Motor neuron (in vitro differentiated cells): ENCODE measurements at places on chromosomes 5 and 9.

DNA sequence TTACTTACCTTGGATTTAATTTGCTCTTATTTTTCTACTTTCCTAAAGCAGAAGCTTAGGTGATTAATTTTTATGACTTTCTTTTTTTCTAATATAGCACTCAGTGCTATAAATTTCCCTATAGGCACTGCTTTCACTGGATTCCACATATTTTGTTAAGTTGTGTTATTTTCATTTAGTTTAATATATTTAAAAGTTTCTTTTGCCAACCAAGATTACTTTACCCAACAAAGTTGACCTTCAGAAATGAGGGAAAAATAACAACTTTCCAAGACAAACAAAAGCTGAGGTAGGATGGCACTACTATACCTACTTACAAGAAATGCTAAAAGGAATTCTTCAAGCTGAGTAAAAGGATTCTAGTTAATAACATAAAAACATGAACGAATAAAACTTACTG lies 8.8 kb upstream of the IFNB1 start:
- ATAC-seq = no peak

GRCh38 chr9:114202849-114203248 lies 47.5 kb downstream of the COL27A1 start:
- ATAC-seq = no peak

DNA sequence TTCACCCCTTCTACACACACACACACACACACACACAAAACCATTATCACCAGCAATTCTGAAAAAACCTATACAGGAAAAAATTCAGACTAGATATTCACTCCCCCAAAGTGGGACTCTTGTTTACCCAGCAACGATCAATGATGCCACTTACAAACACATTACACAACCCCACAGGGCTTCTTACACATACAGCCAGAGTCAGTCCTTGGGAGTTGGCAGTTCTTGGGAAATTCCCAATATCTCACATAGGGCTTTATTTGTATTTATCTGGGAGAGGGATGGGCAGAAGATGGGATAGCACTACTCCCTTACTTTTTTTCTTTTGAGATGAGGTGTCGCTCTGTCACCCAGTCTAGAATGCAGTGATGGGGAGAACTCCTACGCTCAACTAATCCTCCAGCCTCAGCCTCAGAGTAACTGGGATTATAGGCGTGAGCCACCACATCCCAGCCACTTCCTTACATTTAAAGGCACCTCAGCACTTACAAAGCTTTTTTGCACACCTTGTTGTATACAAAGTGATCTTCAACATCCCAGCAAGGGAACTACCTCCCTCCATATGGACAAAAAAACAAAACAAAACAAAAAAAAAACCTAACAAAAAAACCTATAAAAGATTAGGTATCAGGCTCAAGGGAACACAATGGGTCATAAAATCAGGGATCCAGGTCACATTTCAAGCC lies 168.4 kb downstream of the TSSK1B start:
- ATAC-seq = no peak

GRCh38 chr5:175859916-175860315 lies 11.5 kb upstream of the CPLX2 start:
- no peak for ATAC-seq

DNA sequence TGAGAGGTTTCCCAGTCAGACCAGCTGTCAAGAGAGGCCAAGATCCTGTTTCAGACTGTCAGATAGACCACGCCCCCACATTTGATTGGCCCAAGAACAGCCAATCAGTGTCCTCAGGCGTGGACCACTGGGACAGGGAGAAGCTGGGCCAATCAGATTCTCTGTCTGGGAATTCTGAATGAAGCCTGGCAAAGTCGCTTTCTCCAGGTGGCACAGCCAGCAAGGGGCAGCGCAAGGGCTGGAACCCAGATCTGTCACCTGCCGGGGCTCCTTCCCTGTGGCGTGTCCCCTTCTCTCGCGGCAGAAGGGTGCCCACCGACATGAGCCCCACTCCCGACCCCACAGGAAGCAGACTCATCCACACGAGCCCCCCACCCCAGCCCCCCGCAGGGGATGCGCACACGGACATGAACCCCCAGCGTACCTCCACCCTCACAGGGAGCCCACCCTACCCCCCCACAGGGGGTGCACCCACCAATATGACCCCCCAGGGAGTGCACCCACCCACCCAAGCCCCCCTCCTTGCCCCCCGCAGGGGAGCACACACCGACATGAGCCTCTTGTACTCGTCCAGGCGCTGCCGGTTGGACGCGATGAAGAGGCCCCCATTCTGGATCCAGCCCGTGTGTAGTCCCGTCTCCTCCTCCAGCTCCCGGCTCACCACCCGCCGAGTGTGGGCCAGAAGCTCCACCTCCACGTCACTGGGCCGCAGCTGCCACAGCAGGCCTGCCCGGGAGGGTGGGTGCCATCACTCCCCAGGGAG lies 6.1 kb downstream of the SARDH start:
- ATAC-seq = no peak

DNA sequence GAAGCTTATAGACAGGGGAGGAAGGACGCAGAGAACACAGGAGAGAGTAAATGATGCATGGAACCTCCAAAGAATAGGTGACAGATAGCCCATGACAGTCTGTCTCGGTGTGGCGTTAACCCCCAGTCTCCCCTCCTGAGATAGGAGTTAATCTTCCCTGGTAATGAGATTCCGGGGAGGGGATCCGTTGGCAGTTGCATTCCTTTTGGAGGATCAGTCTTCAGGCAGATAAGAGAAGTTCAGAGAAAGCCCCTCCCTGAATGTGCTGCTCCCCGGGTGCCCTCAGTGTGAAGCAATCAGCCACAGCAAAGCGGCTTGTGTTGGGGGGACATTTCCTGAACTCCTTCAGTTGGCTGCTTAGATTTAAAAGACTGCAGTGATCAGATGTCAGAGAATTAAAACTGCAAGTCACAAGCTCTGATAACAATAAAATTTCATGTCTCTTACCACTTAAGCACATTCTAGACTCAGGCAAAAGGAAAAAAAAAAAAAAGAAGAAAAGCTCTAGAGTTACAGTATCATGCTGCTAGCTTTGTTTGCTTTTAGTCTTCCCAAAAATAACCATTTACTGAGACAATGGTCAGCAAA lies 121.1 kb downstream of the EGFLAM start:
- no peak for ATAC-seq

DNA sequence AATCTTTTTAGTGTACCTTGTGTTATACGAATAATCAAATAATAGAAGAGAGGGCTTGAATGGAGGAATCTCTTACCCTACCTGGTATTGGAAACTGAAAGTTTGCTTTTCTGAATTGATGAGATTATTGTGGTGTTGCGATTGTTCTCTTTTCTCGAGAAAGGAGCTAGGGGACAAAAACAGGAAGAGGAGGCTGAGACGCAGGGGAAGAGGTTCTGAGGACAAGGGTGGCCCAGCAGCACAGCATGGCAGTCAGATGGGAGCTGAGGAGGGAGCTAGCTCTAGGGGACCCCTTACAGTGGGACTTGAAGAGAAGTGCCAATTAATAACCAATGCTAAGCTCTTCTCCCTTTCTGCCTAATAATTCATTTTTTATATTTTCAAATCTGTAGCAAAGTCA lies 183.3 kb upstream of the DMAC1 start:
- no peak for ATAC-seq

DNA sequence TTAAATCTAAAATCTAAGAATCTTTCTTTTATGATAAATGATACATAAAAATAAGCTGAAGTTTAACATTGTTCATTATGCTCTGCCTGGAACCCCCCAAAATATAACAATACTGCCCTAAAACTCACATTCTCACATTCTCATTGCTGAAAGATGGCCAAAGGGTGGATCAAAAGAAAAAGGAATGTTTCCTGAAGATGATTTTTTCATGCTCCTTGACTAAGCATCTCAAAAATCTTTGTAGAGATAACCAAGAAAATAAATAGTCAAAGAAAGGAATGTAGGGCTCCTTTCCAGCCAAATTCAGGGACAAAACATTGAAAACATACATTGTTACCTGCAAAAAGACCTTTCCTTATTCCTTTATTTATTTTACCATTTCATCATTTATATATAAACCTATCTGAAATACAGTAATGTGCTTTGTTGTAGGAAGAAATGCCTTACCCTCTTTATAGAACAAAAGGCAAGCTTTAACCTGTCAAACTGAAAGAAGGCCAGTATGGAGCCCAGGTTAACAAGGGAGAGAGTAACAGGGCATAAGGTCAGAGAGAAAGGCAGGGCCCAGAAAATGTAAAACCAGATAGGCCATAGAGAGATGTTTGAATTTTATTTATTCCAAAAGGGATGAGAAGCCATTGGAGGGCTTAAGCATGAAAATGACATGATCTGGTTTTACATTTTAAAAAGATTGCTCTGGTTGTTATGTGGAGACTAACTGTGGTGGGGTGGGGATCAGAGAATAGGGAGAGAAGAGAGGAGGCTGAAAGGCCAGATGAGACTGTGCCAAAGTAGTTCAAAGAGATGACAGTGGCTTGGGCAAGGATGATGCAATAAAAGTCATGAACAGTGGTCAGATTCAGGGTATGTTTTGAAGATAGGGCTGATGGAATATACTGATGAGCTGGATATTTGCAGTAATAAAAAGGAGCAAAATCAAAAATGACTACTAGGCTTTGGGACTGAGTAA lies 37.3 kb upstream of the CDK5RAP2 start:
- no peak for ATAC-seq

- no peak for ATAC-seq
Measured at GRCh38 chr5:139744471-139745131, 51.0 kb upstream of the PSD2 start.

DNA sequence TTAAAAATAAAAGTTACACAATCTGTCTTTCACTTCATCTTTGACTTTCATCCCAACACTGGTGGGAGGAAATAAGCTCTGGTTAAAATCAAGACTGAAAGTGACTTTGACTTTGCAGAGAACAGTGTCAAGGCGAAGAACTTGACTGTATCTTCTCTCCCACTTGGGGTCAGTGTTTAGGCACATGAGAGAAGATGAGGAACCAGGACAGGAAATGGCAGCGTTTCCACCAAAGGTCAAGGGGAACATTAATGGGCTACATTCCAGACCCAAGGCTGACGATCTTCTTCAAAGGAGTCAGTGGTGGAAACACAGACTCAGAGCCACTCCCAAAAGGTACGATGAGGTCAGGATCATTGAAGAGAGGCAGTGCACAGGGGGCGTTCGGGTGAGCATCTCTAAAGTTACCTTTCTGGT lies 409.5 kb downstream of the ARHGEF28 start:
- ATAC-seq = peak; percentile 78

GRCh38 chr5:83567741-83568140 lies 96.2 kb downstream of the VCAN start:
- ATAC-seq = no peak

- ATAC-seq = no peak
Measured at GRCh38 chr5:134139891-134140469, 25.5 kb downstream of the TCF7 start.

GRCh38 chr5:154200221-154200620 lies 9.7 kb downstream of the GALNT10 start:
- ATAC-seq = no peak

DNA sequence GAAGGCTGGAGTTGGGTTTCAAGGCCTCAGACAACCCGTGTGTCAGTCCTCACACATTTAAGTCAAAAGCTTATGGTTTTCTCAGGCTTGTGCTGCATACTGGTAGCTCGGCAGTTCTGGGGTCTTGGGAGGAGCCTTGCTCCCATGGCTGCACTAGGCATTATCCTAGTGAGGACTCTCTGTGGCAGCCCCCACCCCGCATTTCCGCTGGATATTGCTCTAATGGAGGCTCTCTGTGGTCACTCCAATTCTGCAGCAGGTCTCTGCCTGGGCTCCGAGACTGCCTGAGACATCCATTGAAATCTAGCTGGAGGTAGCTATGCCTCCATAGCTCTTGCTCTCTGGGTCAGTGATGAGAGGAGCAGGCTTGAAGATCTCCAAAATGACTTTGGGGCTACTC lies 311.5 kb upstream of the PTGER4 start:
- no peak for ATAC-seq

GRCh38 chr5:118211606-118212005 lies 776.7 kb downstream of the DTWD2 start:
- ATAC-seq = no peak

DNA sequence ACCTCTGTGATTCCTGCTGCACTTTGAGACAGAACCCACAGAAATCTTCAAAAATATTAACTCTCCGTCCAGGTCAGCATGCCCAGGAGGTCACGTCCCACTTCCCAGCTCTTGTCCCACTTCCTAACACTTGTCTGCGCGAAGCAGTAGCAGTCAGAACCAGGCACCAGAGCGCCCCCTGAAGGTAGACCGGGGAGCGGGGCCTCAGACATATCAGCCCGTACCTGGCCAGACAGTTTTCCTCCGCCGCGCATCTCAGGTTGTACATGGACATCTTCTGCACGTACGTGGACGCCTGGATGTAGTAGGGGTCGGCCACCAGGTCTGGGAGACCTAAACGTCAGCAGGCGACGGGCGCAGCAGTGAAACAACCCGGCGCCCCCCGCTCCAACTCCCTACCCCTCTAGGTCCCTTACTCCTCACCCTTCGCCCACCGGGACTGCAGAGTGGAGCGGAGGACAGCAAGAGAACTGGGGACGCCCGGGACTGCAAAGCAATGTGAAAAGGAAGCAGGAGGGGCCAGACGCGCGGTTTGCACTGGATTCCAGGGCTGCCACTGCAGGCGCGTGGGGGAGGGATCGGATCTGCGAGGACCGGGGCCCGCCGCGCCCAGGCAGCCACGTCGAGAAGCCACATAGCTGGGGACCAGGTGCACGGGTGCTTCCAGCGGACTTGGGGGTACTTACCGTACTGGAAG lies 1.2 kb downstream of the LOX start:
- ATAC-seq = peak; percentile 55

GRCh38 chr9:93028448-93029006 lies 30.0 kb upstream of the SUSD3 start:
- no peak for ATAC-seq

DNA sequence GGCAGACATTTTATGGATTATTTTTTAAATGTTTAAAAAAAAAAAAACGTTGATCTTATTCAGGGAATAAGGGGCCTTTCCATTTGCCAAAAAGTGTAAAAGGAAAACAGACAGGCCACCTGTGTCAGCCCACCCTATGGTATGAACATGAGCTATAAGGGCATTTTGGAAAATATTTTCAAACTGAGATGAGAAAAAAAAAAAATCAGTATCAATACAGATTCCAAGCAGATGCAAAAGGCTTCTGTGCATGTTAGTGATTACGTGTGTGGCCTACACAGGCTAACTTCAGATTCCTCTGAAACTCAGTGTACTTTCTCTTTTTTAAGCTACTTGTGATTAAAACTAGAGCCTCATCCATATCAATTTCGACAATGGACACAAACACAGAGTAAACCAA lies 189.9 kb downstream of the BNC2 start:
- no peak for ATAC-seq

DNA sequence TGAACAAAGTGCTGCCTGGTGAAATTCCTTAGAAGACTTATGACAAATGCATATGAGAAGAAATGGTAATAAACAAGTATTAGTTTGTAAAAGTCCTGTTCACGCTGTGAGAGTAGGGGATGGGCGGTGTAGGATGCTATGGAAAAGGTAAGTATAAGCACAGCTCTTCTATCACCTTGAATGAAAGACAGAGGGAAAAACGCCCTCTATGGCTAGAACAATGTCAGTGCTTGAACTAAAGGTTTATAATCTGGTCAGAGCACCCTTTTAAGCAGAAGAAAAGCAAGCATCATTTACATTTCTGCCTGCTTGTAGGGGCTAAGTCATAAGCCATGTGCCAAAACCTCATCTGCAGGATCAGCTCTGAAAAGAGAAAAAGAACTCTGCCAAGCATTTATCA lies 115.2 kb downstream of the LHFPL2 start:
- ATAC-seq = no peak

GRCh38 chr9:118023644-118024043 lies 319.4 kb downstream of the TLR4 start:
- ATAC-seq = no peak
